ENCODE measurements at places on chromosomes 2 and 18.
A peak's percentile ranks its signal among the peaks of the same experiment; 100 is the strongest.

GRCh38 chr2:11680182-11680900 lies 10.3 kb upstream of the NTSR2 start:
- no peak for DNase-seq

- DNase-seq, result no peak
Observed at GRCh38 chr2:159760326-159760725, 37.7 kb downstream of the CD302 start.

DNA sequence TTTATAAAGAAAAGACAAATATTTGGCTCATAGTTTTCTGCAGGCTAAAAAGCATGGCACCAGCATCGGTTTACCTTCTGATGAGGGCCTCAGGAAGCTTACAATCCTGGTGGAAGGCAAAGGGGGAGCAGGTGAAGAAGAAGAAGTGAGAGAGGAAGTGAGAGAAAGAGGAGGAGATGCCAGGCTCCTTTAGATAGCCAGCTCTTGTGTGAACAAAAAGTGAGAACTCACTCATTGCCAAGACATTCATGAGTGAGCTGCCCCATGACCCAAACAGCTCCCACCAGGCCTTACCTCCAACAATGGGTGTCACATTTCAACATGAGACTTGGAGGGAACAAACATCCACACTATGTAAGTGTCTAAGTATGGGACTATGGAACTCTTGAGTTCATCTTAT lies 14.3 kb downstream of the CCDC150 start:
- DNase-seq, result no peak

DNA sequence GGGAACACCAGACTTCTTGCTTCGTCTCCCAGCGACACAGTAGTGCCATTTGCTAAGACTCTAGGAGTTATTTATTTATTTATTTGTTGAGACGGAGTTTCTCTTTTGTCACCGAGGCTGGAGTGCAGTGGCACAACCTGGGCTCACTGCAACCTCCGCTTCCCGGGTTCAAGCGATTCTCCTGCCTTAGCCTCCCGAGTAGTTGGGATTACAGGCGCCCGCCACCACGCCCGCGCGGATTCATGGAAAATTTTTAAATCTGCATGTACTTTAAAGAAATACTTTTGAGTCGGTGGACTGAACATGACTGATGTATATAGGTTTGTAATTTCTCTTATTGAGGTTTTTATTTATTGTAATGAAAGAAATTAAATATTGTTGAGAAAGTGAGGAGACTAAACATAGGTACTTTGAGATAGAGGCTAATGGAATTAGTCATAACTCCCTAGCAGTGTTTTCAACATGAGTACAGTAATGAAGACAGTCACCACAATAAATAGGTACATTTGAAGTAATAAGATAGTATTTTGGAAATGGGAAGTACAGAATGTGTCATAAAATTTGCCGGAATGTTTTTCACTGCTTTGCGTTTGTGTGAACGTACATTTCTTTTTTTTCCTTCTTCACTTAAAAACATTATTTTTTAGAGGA lies 983 bp downstream of the MTX2 start:
- DNase-seq, result no peak

- DNase-seq, result no peak
Observed at GRCh38 chr2:180675170-180675569, 305.2 kb upstream of the UBE2E3 start.

DNA sequence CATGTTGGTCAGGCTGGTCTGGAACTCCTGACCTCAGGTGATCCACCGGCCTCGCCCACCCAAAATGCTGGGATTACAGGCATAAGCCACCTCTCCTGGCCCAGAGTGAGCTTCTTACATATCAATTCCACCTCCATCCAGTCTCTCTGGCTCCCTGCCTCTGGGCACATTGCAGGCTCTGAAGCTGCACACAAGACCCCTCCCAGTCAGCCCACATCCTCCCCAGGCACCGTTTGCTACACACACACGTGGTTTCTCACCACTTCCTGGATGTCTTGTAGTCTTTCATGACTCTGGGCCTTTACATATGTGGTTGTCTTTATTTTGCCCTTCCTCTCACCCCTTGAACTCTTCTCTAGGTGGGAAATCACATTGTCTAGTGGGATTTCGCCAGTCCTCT lies 64.0 kb upstream of the CABLES1 start:
- DNase-seq, result peak; percentile 51

DNA sequence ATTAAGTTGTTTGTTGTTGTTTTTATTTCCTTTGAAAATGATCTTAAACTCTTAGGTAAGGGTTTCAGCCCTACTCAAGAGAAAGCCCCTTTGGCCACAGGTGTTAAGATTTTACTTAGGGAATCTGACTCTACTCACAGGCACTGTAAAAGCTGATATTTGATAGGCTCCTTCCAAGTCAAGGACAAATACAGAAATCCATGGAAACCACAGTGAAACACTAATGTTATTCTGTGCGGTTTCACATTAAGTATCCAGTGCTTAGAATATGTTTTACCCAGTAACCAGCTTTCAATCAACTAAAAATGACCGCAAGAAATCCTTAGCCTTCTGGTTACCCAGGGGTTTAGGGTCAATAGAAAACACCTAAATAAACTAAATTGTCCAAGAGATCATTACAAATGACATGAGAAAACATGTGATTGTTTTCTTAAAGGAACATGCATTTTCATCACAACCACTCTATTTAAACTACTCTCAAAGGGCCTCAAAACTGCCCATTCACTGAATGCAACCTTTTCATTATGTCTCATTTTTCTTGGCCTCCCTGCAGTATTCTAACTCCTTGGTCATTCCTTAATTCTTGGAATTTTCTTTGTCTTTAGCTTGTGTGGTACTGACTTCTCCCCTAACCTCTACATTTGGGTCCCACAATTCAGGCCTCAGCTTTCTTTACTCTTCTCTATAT lies 56.0 kb downstream of the CDH2 start:
- DNase-seq, result no peak

DNA sequence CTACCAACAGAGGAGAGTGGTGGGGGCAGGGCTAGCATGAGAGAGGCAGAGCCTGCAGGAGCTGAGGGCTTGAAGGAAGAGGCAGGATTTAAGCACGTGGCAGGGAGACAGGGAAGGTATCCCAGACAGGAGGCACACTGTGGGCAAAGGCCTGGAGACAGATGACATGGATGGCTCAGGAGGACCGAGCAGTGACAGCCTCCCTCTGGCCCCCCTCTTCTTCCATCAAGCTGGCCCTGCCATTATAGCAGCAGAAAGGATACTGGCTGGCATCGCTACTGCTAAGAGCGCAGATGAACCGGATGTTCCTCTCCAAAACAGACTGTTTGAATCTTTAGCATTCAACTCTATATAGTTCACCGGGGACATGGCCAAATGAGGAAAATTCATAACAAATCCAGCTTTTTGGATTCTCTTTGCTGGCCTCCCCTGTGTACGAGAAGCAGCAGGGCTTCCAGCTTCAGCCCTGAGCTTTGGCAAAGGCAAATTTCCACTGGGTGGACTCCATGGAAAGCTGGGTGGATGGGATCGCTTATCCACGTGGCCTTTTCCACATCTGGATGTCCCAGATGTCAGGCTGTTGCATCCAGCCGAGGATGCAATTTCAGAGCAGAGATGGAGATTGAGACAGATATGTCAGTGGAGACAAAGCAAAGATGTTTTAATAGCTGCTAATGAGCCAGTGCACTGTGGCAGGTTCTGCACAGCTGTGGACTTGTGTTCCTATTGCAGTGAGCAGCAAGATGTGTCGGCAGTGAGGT lies 36.2 kb downstream of the CAPN13 start:
- DNase-seq, result no peak

- DNase-seq, result no peak
Observed at GRCh38 chr18:27366665-27367064, 181.6 kb upstream of the CHST9 start.

DNA sequence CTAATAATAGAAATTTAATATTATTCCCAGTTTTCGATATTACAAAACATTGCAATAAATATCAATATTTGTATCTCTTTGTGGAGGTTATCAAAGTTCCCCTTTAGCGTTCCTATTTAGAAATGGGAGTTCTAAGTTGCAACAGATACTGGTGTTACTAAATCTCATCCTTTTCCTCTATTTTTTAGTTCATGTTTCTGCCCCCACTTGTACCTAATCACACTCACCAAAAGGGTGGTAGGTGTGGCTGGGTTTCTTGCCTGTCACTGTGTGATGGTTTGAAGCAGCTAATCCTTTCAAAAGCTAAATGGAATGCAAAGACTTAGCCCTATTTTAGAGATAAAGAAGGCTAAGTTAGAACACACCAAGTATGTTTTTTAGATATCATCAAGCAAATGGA lies 997.9 kb downstream of the TSN start:
- DNase-seq, result no peak

DNA sequence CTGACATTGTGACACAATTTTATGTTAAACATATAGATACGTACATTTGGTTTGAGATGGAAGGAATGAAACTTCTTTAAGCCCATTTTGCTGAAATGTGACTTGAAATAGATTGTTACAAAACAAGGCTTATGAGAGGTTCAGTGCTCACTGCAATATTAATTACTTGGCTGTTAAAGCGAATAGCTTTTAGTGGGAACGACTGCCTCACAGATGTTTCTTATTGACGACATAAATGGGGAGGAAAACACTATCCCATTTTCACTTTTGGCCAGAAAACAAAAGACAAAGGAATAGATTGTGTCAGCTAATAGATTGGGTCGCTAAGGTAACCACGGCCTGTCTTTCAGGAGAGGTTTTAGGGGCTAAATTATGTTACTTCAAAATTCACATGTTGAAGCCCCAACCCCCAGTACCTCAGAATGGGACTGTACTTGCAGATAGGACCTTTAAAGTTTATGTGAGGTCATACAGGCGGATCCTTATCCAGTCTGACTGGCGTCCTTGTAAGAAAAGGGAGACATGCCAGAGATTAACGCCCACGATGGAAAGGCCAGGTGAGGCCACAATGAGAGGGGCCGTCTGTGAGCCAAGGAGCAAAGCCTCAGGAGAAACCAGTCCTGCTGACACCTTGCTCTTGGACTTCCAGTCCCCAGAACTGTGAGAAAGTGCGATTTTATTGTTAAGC lies 10.8 kb downstream of the INPP1 start:
- DNase-seq, result no peak

DNA sequence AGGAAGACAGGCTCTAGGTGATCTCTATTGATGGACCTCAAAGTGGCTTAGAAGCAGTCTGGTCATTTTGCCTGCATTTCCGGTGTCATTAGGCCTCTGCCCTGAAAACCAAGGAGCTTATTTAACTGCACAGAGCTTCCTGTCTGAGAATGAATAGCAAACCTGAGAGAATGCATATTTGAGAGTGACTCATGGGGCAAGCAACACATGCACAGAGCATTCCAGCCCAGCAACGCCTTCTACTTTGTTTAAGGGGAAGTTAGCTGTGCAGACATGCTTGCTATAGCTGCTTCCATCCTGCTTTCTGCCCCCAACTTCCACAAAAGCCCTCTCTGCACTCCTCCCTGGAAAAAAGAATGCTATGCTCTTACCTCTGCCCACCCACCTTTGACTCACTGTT lies 232.8 kb downstream of the GRB14 start:
- no peak for DNase-seq

DNA sequence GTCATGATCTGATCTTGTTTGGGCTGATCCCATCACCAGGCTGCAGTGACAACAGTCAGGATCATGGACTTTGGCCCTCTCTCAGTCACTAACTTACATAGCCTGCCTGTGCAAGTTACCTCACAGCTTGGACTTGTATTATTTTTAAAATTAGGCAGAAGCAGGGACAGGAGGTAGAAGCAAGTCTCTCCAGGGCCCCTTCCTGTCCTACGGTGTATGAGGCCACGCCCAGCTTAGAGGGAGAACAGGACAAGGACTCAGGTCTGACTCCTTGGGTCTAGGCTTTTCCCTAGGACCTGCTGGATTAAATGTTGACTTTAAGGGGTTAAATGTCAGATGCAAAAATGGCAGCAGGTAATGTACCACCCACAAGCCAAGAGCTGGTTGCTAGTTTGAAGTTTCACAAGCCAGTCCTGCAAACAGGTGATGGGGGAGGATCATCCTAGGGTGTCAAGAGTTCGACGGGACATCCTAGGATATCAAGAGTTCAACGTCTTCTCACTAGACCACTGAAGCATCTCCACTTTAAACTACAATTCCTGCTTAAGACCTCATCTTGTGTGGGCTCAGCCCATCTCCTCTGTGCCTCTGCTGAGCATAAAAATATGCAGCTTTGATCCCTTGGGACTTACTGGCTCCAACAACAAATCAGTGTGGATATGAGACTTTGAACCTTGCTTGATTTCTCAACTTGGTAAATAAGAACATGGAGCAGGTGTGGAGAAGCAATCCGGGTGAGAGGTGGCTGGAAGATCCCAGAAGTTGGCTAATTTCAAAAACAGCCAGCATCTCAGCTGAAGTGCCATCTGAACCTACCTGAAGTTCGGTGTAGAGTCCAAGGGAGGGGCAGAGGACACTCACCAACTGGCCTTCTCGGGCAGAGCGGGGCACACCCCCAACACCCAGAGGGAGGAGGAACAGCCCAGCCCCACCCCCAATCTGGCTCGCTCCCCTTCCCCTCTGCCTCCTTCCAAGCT lies 39.5 kb downstream of the SFXN5 start:
- DNase-seq, result no peak

GRCh38 chr18:76258209-76258608 lies 236.8 kb downstream of the ZNF516 start:
- DNase-seq, result no peak

DNA sequence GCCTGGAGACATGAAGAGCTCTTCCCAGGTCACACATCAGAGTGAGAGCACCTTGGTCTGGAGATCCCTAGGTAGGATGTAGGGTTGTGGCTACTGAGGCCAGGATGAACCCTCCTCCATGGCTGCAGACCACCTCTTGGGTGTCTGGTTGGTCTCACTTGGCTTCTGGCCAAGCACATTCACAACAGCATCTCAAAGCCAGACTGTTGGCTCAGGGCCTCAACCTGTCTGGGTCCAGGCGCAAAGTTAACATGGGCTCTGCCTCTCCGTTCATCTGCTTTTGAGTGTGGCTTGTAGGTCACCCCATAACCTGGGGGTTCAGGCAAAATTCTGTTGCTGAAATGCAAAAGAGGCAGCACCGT lies 40.1 kb downstream of the RHOB start:
- no peak for DNase-seq

- no peak for DNase-seq
Observed at GRCh38 chr2:106339132-106339531, 129.1 kb downstream of the RGPD3 start.

DNA sequence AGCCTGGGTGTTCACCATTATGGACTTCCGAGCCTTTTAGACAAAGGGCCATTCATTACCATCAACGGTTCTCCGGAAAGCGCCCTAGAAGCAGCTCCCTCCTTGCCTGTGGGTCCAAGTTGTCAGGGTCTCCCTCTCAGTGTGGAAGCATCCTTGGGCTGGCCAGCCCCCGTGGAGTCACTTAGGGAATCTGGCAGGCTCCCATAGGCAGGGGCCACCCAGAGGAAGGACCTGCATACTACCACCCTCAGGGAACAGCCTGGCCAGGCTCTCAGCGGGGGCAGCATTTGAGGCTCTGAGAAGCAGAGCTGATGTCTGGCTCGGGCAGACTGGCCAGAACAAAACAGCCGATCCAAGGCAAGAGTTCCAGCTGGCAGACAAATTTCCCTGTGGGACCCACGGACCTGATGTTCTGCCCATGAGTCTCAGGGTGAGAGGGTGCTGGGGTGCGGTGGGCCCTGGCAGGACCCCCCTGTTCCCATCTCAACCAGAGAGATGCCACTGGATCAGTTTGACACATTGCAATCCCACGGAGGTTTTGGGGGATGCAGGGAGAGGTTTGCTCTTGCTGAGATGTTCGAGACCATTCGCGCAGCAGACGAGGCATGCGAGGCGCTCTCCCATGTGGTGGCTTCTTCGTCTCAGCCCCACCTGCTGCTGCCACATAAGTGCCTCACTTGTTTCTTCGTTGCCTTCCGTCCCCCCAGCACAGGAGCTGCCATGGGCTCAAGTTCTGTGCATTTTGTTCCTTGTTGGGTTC lies 56.9 kb downstream of the ACKR3 start:
- DNase-seq, result no peak

GRCh38 chr2:201432621-201433393 lies 18.5 kb downstream of the TRAK2 start:
- DNase-seq, result no peak
